T-cell (primary cell): ENCODE measurements at places on chromosomes 2 and 18.

- no peak for DNase-seq
Measured at GRCh38 chr2:144914622-144915318, 394.9 kb upstream of the ZEB2 start.

DNA sequence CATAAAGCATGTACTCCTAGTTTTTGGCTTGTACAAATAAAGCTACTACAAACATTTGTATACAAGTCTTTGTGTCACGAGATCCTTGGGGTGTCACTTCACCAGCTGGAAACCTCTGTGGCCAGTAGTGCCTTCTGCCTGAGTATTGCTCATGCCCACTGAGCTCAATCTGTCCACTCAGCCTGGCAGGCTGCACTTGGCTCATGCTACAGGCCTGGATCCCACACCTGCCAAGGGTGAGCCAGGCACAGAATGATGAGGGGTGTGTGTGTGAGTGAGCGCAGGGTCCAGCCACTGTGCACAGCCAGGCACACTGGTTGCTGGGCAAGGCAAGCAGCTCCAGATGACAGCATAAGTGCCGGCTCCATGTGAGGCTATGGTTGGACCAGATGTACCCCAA, 13.1 kb downstream of the SRD5A2 start:
- no peak for DNase-seq

DNA sequence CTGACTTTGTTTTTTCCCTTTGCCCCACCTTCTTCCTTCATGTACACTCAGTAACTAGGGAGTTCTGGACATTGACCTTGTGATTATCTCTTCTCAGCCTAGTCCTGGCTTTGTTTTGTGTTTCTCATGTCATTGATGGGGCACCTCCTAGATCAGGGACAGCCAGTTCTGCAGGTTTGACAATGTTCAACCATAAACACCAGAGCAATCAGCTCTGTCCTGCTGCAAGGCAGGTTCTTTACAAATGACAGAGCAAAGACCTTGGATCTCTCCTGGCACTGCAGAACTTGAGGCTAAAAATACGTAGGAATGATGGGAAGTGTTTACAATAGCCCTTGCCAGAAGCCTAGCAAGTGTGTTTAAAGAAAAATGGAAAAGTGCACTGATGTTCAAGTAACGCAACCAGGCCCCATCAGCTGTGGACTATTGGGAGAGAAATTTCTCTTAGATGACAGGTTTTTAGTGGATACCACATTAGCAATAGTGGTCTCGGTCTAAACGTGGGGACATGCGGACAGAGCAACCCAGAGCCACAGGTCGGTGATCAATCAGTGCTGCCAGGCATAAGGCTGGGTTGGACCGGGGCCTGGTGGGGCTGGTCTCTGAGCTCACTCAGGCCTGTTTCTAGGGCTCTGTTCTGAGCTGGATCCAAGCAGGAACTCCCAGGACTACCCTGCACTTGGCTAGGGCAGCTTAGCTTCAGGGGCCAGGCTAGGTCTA, 76.8 kb downstream of the SOWAHC start:
- no peak for DNase-seq

DNA sequence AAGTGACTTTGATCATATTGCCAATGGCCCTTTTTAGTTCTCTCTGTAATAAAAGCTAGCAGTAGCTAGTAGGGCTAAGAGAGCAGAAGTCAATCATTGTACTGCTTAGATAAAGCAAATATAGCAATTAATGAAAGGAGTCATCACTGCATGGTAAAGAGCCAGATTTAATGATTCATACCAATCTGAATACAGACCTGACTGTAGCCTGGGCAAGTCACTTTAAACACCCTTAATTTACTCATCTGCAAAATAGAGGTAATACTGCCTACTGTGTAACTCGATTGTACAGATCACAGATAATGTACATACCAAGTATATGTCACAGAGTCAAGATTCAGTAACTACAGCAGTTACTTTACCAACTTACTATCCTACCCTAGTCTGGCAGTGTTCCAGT, 63.6 kb downstream of the ASXL2 start:
- no peak for DNase-seq

GRCh38 chr2:16972276-16972675, 306.6 kb upstream of the CYRIA start:
- no peak for DNase-seq

DNA sequence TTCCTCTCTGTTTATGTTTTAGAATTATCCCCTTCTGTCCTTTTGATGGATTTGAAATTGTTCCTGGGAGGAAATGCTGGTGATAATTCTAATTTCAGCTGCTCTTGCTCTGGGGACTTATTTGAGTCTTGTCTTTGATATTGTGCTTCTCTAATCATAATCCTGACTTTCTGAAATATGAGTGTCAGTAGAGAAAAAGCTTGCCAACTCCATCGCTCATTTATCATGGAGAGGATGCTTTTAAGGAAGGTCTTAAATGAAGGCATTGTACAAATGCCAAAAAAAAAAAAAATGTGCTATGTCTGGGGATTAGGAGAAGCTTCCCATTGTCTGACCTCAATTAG, 159.5 kb downstream of the NYAP2 start:
- no peak for DNase-seq

GRCh38 chr2:109351164-109351756, 222.3 kb downstream of the SH3RF3 start:
- no peak for DNase-seq

GRCh38 chr2:72694715-72695496, 130.9 kb downstream of the EXOC6B start:
- no peak for DNase-seq

DNA sequence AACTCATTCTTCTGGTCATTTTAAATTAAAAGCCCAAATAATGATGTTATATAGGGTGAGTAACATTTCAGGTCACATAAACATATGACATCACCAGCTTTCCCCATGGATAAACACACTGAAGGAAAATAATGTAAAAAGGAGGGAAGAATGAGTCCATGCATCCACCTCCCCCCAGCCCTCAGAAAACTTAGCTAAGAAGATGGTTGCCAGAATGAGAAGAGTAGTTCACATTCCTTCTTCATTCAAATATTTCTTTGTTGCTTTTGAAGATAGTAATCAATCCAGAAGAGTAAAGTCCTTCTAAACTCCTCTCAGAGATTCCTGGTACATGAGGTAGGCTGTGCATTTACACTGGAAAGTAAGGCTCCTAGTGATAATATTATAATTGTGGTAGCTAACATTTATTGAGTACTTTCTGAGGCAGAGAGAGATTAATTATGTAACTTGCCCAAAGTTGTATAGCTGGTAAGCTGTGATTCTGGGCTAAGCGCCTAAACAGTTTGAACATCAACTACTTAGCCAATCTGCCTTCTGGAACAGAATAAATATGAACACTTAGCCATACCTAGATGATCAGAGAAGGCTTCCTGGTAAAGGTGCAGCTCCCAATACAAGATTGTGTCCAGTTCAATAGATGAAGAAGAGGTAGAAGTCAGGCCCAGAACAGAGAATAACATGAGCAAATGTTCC, 256.7 kb upstream of the FN1 start:
- no peak for DNase-seq

DNA sequence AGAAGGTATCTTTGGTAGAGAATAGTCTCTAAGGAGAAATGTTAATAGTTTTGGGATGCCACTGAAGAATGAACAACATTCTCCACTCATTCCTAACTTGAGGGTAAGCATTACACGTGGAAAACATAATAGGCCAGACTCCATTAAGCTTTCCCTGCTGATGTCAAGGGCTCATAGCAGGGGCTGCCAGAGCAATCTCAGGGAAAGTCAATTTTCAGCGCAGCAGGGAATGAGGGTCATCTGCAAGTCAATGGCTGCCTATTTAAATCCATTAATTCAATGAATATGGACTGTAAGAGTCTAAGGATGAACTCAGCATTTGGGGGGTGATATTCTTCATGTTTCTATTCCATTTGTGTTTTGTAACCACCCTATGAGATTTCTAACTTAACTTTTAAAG, 144.2 kb upstream of the ARL4C start:
- no peak for DNase-seq

DNA sequence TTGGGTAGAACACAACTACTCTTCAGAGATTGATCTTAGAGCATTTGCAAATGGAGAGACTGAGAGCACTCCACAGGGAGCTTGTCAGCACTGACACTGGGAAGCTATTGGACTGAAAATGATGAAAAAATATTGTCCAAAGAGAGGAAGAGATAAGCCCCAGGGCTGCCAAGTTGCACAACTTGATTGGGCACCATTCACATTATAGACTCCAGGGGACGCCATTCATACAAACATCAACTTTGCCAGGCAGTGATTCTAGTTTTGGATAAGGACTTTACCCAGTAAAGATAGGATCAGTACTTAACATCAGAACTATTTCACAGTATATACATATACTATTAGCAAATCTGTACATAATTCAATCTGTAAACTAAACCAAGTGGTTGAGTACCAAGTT, 79.6 kb upstream of the MYCN start:
- DNase-seq = no peak

GRCh38 chr18:32383050-32383819, 87.4 kb downstream of the GAREM1 start:
- no peak for DNase-seq

DNA sequence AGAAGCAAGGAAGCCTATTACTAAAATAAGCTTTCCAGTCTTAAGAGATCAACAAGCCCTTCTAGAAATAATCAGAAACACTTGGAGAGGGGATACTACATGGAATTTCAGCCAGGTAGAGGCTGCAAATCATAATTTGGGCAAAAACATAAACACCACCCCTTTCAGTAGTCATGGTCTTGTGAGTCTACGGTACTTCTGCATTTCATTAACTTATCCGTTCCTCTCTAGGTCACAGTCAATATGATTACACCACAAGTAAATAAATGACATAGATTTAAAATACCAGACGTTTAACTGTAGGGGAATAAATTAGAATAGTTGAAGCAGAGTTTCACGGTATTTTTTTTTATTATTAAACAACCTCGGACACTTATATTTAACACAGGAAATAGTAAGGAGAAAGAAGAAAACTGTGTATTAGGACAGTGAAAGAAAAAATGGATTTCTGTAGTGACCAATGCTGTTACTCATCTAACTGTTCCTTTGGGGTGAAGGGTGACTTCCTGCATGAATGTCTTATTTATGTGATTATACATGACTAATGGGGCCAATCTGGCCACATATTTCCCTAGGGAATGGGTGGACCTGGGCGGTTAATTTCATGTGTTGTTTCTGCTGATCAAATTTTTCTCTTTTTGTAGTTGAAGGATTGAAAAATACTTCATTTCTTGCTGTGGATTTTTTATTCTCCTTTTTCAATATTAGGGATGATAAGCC, 456.6 kb upstream of the UBE2E3 start:
- no peak for DNase-seq

DNA sequence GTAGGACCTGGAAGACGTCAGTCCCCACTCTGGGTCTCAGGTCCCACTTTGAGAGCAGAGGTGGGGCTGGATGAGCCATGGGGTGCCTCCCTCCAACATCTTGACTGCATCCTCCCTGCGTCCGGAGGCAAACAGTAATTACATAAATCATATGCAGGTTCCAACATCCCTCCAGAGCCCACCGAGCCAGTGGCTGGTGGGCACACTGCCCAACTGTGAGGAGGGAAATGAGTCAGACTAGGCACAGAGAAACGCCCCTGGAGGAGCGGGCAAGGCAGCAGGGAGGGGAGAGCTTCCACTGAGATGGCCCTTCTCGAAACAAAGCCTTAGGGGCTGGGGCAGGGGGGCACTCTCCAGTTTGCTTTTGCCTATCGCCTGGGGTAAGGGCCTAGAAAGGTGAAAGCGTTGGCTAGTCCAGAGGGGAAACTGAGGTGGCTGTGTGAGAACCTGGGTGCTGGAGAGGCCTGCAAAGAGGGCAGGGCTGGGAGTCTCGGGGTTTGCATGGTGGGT, 168.2 kb upstream of the MYCN start:
- no peak for DNase-seq

DNA sequence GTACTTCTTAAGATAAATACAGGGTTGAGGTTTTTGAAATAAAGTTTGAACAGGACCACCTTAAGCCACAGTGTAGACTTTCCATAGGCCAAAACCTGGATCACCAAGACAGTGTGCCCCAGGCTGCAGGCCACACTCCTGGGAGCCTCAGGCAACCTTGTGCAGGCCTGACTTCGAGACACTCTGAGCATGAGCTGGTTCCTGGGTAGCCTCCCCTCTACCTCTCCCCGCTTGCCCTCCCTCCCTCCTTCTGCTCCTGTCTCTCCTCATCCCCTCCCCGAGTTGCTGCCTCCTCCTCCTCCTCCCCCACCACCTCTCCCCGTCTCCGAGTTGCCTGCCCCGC, 10.6 kb upstream of the PROC start:
- DNase-seq = no peak

DNA sequence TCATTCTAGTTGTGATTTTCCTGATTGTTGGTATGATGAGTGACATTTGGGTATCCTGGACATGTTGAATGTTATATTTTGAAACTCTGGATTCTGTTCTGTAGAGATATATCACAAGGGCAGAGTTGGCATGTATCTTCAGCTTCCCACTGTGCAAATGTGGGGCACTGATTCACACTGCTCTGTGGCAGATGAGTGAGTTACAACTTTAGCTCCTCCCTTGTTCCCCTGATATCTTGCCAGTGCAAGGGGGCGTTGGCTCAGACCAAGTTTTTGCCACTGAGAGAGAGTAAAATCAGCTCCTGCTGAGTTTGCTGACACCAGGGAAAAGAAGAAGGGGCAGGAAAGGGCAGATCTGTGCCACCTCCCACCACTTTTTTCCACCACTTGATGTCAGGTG, 199.6 kb upstream of the MMADHC start:
- no peak for DNase-seq

GRCh38 chr2:25331686-25332365, 9.9 kb downstream of the DNMT3A start:
- DNase-seq = no peak

DNA sequence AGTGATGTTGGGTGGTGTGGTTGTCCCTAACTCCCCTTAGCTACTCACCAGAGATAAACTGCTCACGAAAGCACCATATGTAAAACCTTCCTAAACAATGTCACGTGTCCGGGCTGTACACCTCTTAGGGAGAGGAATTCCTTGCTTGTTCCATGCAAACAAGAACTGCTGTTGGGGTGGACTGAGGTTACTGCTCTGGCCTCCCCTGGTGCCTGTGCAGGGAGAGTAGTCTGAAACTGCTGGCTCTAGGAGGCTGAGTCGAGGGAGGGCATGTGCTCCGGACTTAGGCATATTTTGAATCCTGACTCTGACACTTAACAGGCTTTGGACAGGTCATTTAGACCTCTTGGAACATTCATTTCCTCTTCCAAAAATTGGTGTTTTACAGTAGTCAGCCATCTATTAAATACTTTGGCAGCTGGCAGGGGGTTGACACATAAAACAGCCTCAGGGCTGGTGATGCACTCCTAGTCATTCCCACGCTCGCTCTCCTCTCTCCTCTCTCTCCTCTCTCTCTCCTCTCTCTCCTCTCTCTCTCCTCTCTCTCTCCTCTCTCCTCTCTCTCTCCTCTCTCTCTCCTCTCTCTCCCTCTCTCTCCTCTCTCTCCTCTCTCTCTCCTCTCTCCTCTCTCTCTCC, 10.6 kb downstream of the THNSL2 start:
- DNase-seq = no peak

DNA sequence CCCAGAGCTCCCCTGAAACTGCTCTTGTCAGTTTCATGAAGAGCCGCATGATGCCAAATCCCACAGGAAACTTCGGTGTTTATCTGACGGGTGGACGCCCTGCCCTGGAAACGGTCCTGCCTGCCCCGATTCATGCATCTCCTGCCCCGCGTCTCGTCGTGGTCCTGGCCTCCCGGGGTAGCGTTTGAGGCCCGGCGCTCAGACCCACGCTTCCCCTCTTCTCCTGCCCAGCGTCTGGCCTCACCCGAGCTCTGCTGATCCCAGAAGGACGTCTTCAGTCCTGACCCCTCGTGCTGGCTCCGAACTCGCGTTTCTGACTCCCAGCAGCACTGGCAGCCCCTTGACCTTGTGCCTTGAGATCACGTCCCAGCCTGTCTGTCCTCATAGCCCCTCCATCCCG, 180.5 kb downstream of the TMEM18 start:
- no peak for DNase-seq
